NCI-H1417 (cell line): ENCODE measurements at places on chromosomes 3 and 15.

DNA sequence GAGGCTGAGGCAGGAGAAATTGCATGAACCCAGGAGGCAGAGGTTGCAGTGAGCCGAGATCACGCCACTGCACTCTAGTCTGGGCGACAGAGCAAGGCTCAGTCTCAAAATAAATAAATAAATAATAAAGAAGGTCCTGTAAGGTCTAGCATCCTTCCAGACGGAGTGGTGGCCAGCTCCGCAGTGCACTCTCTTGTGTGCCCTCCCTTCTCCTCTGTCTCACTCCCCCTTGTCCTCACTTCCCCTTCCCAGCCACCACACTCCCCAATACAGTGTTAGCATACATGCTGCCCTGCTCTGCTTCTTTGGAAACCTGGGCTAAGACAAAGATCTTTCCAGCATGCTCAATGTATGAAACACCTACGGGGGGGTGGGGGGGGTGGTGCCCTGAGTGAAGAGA, 3.4 kb upstream of the CLN6 start:
- no peak for DNase-seq

DNA sequence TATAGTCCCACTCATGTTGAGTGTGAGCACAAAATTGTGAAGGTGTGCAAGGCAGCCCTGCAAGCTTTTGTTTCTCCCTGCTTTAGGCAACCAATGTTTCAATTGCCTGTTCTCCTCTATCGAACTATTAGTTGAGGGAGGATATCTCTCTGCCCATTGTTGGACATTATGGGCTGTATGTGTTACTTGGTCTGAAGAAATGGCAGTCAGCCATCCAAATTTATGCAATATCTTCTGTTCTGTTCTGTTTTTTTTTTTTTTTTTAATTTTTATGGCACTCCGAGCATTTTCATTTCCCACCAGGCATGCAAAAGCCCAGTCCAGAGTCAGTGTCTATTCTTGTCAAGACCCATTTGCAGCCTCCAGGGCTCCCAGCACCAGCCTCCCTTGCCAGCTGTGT, 44.0 kb downstream of the ANAPC13 start:
- no peak for DNase-seq

- DNase-seq = no peak
These were observed 2.4 kb downstream of the ANAPC13 start for GRCh38 chr3:134483195-134483900.

DNA sequence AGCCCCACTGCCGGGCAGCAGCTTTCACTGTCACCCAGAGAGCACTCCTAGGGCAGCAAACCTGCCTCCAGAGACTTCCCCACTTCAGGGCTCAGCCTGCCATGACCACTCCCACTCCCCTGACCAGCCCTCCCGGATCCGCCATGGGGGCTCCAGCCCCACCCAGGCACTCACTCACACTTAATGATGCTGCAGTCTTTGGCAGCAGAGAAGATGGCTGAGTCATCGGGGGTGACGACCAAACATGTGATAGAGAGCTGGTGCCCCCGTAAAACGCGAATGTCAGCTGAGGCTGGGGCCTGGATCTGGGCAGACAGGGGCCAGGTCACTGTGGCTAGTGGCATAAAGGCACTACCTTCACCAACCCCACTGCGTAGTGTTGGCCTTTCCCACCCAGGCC, 4.7 kb downstream of the RRP9 start:
- no peak for DNase-seq

- no peak for DNase-seq
These were observed 44.8 kb upstream of the MAP3K13 start for GRCh38 chr3:185318141-185318540.

- no peak for DNase-seq
These were observed 269.8 kb downstream of the SV2B start for GRCh38 chr15:91369823-91370222.

DNA sequence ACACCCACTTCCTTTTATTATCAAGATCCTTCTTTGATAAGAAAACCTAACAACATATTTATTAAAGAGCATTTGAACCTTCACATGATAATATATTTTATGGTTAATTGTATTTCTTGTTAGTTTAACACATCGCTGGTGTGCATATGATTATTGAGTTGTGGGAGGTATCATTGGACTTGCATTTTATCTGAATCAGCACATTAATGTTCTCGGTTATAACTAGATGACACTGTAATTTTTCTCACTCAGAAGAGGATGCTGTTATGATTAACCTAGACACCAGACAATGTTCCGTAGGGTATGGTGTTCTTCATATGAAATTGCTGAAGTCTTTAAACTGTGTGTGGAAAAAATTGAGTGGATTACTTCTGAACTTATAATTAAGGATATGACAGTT, 1188.3 kb upstream of the EPHA6 start:
- no peak for DNase-seq

DNA sequence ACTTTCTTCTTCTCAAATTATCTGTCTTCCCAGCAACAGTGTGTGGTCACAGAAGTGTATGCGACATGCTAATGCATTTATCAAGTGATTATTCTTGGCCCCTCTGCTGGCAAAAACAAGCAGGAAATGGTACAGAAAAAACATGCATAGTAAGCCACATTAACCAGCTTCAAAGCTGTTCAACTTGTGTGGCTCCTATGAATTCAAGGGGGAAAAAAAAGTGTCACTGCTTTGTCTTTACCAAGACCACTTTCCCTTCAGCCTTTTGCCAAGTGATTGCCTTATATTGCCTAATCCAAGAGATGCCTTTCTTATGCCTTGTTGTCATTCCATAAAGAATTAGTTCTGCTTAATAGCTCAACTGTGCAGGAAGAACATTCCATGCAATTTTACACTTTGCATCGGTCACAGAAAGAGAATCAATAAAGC, 39.1 kb downstream of the PRTG start:
- DNase-seq = peak; percentile 11
